ENCODE measurements at places on chromosomes 7 and 10.

GRCh38 chr10:78181381-78182055, 147.9 kb downstream of the RPS24 start:
- DNase-seq, result no peak

DNA sequence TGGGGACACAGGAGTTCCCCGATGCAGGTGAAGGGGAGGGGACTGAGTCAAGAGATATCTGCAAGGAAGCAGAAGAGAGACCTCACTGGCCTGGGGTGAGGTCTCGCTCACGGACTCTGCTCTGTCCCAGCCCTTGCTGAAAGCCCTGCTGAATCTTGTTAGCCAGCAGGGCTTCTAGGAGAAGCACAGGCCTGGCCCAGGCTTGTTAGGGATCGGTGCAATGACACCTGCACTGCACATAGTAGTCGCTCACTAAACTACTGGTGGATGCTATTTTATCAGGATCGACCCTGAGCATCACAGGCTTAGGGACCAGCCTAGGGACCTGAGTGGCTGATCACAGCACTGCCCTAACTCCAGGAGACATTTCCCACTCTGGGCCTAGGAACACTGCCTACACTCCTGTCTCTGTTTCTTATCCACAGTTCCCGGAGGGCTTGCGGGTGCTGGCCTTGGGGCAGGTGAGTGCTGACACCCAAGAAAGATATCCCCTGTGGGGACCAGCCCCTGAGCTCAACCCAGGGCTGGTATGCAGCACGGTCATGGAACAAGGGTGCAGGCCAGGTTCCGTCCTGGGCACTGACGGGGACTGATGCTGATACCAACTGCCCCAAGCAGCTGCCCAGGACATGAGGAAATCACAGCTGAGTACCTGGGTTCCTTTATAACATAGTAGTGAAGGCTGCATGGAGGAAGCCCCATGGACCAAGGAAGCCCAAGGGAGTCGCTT, 13.0 kb downstream of the ELN start:
- DNase-seq, result no peak

DNA sequence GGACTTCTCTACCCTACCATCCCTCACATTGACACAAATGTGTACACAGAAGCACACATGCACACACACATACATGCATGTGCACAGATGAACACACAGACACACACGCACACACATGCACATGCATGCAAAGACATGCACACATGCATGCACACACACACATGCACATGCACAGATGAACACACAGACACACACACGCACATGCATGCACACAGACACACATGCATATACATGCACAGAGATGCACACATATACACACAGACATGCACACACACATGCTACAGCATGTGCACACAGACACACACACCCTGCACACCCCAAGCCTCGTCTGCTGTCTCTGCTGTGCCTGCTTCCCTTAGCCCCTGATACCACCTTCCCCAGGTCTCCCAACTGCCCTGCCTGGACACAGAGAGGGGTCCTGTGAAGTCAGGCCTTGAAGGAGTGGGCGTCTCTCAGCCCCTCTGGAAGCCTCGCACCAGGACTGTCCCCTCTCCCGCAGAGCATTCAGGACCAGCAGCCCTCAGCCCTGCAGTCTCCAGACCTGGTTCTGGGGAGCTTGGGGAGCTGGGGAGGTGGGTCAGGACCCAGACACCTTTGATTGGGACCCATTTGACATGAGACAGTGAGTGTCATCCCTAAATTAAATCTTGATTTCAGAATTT, 181.8 kb downstream of the DNAJB6 start:
- DNase-seq, result no peak

- no peak for DNase-seq
Measured at GRCh38 chr7:43701500-43701854, 27.8 kb downstream of the COA1 start.

DNA sequence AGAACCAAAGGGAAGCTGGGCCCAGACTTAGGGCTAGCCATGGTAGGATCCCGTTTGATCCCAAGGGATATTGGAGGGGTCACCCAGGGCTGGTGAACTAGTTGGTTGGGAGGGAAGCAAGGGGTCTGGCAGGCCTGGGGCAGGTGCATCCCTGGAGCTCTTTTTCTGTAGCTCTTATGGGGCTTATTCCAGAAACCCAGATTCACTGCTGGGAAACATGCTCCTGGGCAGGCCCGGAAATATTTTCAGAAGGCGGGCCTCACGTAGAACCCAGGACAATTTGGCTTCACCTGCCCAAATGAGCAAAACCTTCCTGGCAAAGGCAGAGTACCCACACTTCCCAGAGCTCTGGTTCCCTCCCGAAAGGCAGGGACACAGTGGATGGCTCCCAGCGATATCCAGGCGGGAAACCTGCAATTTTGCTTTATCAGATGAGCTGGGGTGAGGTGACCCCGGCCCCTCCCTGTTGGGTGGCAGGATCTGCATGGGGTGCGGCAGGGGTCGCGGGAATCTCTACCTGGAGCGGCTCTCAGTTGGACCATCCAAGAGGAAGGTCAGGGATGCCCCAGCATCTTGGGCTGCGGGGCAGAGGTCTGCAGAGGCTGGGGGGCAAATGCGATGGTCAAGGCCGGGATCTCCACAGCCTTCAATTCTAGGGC, 533.9 kb downstream of the TCERG1L start:
- no peak for DNase-seq

- no peak for DNase-seq
Measured at GRCh38 chr7:22723637-22724036, 3.4 kb upstream of the IL6 start.

DNA sequence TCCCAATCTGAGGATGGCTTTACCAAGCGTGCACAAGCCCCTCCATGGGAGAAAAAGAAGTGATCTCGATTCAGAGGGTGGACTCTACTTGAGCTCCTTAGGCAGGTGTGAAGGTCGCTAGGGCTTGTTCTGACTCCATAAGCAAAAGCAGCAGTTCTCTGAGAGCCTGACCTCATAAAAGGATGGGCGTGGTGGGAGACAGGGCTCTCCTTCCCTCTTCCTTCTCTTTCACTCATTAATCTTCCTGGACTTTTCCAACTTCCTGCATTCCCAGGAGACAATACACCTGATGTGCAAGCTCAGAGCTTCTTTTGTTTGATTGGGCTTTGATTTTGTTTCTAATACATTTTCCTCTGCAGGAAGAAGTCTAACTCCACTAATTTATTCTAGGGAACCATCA, 22.3 kb upstream of the TMEM72 start:
- no peak for DNase-seq

GRCh38 chr7:15396210-15397158, 165.3 kb downstream of the AGMO start:
- no peak for DNase-seq

Data from stimulated activated CD8-positive, alpha-beta memory T cell treated with anti-CD3 and anti-CD28 coated beads, Interleukin-15, amount 100 ng/mL, for 24 hours (primary cell).